Inflammatory macrophage treated with lipopolysaccharide for 4 hours (primary cell): ENCODE measurements at places on chromosomes 7 and 10.

DNA sequence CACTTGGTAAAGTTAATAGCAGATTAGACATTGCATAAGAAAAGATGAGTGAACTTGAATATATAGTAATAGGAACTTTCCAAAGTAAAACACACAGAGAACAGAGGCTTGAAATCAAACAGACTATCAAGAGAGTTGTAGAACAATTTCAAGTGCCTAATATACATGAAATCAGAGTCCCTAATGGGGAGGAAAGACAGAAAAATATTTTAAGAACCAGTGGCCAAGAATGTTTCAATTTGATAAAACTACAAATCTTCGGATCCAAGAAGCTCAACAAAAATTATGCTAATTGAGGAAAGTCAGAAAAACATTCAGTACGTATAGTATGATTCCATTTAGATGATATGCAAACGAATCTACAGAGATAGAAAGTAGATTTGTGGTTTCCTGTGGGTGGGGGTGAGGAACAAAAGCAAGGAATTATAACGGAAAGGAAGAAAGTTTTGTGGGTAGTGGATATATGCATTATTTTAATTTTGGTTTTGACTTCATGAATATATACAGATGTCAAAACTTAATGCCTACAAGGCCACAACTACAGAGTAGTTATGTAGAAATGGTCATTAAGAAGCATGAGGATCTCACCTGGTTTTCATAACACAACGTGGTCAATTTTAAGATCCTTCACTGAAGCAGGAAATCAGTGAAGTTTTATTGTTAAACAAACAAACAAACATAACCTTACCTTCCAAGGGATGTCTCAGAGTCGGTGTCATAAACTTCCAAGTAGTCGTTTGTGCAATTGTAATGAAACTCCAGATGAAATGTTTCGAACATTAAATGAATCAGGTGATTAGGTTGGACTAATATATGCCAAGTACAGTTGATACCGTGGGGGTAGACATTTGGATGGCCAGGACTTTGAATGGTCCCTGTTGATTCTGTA lies 62.0 kb downstream of the CUBN start:
- no peak for DNase-seq

DNA sequence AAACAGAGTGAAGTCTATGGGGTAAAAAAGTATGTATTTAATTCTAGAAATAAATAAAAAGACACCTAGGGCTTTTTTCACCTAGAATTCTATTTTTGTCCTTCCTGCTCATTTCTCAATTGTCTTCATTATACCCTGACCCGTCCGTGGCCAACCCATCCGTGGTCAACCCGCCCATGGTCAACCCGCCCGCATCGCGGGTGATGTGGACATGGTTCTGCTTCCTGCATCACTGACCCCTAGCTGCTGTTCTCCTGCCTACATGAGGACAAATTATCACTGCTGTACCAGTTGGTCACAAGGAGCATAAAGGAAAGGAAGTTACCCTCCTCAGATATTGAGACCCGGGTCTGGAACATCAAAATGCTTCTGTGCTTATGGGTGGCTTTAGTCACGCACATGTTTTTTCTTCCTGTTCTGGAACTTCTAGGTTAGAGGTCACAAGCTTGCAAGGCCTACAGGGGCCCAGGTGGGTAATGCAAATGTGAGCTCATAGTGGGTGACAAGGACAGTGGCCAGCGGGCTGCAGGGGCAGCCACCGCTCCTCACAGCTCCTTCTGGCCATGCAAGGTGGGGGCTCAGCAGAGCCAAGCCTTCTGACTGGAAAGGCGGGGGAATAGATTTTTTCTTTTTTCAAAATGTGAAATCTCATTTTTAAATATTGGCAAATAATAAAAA lies 15.5 kb downstream of the CAMK2G start:
- no peak for DNase-seq

DNA sequence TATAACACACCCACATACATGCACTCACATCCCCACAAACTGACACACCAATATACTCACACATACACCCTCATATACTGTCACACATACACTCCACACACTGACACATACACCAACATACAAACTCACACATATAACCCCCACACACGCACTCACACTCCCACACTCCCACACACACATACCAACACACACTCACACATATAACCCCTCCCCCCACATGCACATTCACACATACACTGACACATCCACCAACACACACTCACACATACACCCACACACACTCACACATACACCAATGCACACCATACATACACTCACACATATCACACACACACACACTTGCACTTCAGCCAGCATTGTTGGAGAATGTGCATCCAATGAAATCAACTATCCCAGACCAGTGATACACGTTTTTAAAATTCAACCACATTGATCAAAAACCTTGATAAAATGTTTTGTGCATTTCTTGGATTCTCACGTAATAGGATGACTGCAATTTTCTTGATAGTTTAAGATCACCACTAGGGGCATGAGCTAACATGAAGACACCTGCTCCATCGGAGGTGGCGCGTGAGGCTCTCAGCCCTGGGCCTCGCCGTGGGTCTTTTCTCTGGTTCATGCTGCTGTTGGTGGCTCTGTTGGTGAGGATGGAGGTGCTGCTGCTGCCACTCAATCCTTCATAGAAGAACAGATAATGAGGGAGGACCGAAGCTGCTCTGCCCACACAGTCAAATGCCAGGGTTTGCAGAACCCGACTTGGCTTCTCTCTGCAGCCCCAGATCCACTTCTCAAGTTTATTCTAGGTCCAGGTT lies 32.1 kb upstream of the CHST15 start:
- no peak for DNase-seq

GRCh38 chr7:155405399-155406318 lies 52.3 kb upstream of the EN2 start:
- DNase-seq: no peak

DNA sequence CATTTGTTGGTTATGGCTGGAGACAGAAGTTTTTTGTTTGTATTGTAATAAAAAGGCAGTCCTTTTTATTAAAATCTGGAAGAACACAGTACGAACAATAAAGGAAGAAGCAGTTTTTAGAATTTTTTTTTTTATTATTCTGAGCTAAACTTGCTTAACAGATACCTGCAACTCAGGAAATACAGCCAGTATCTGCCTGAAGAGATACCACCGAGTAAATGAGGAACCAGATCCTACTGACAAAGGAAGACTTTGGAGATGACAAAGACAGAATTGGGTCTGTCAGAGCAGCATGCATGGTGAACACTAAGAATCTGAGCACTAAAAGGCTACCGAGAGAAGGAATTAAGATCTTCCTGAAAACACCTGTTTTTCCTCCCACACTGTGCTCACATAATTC lies 1335.9 kb upstream of the SORCS1 start:
- no peak for DNase-seq
